Stimulated activated CD4-positive, alpha-beta T cell treated with anti-CD3 and anti-CD28 coated beads, Interleukin-1b, Interleukin-23, amount 100 ng/mL, for 4 hours (primary cell): ENCODE measurements at places on chromosomes 7 and 10.
A peak's percentile ranks its signal among the peaks of the same experiment; 100 is the strongest.

DNA sequence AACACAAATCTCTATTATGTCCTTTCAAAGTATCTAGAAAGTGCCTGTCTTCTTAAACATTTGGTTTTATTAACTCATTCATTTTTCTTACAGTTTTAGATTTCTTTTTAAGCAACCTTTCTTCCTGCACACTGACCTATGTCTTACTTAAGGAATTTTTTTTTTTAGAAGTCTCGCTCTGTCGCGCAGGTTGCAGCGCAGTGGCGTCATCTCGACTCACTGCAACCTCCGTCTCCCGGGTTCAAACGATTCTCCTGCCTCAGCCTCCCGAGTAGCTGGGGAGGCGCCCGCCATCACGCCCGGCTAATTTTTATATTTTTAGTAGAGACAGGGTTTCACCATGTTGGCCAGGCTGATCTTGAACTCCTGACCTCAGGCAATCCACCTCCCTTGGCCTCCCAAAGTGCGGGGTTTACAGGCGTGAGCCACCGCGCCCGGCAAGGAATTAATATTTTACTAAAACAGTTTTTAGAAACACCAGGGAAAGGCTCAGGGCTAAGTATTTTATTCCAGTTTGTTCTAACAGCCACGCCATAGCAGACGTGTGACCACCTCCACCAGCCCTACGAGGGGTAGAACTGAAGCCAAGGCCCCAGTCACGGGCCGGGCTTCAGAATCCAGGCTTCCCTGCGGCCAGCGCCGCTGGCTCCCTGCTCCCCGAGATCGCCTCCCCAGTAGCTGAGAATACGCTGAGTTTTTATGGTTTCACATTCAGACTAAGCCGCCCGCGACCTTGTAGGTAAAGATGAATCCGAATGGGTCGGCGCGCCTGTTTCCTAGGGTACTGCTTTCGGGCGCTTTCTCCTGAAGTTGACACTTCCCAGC lies 941 bp upstream of the LUC7L2 start:
- DNase-seq = no peak

GRCh38 chr7:115840702-115841101 lies 189.9 kb downstream of the TFEC start:
- no peak for DNase-seq

GRCh38 chr10:70694418-70695141 lies 22.3 kb downstream of the ADAMTS14 start:
- DNase-seq = no peak

GRCh38 chr10:116553378-116553980 lies 7.7 kb downstream of the PNLIP start:
- no peak for DNase-seq

GRCh38 chr7:134710854-134711624 lies 64.4 kb downstream of the BPGM start:
- peak; percentile 14 for DNase-seq

- DNase-seq = no peak
Measured at GRCh38 chr10:77308084-77308732, 329.4 kb downstream of the KCNMA1 start.

DNA sequence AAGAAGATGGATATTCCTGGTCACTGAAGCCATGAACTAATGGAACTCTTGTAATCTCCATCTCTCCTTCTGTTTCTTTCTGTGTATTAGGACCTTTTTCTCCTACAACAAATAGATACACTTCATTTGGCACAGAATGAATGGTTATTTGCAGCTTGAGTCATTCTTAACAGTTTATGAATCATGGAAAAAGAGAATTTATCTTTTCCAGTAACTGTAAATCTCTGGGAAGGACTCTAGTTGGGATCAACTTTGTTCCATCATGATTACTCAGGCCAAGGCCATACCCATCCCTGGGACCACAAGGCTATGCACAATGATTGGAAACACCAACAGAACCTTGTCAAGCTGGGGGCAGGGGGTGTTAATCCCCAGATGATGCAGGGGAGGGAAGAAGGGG lies 36.1 kb upstream of the MDFIC start:
- DNase-seq = no peak

DNA sequence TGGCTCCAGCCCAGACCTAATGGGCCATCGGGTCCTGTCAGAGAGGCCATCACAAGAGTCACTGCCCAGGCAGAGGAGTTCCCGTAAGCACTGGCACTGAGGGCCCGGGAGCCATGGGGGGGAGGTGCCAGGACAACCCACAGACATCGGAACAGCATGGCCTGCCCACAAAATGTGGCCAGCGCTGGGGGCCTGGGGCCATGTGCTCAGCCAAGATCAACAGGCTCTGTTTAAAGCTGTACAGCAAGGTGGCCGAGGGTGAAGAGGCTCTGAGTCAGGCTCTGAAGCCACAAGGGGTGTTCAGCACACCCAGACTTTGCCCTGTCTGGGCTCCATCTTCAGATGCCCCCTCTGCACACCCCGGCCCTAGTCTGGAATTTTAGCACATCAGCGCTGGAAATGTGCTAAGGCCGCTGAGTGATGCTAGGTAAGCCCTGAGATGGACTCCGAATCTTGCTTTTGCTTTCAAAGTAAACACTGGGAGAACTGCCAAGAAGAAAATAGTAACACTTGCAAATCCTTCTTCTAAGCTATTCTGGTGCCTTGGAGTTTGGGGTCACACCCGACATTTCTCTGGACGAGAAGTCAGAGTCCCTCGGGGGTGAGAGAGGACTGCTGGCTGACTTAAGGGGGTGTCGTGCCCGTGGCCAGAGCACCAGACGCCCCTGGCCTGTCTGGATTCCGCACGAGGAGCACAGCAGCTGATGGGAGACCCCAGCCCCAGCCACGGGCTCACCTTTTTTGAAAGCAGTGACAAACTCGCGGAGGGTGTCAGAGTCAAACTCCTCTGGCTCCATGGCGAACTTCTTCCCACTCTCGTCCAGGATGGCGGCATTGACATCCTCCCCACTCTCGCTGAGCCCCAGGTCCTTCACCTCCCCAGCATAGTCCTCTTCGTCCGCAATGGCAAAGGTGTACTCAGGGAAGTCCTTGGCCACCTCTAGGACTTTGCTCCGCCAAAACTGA lies 23.6 kb downstream of the PDIA4 start:
- DNase-seq = no peak

DNA sequence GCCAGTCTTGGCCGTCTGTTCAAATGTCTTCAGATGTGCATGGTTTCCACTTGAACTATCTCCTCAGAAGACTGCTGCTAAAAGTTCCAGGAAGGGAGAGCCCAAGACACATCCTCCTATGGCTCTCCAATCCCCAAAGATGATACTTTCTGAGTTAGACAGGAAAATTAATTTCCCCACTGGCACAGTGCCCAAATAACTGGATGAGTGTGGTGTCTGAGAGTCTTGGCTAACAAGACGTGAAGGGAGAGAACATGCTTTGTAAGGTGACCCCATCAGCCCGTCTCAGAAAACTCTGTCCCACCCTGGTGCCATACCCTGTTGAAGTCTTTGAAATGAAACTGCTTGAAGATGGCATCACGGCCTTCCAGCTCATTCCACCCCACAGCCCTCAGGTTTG lies 2.9 kb downstream of the PCBD1 start:
- DNase-seq = no peak

GRCh38 chr10:32982293-32982709 lies 24.3 kb upstream of the ITGB1 start:
- DNase-seq = no peak

DNA sequence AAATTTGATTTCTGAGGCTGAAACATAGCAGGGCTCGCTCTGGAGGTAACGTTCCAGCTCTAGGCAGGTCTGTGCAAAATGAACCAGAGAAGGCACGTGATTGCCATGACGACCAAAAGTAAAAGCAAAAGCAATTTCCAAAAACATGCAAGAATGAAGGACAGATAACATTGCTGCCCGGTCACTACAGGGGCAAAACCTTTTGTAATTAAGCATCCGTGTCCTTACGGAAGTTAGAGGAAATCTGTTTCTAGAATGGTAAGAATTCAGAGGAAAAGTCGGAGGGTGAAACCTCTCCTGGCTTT lies 2.9 kb downstream of the KLF6 start:
- DNase-seq = no peak

DNA sequence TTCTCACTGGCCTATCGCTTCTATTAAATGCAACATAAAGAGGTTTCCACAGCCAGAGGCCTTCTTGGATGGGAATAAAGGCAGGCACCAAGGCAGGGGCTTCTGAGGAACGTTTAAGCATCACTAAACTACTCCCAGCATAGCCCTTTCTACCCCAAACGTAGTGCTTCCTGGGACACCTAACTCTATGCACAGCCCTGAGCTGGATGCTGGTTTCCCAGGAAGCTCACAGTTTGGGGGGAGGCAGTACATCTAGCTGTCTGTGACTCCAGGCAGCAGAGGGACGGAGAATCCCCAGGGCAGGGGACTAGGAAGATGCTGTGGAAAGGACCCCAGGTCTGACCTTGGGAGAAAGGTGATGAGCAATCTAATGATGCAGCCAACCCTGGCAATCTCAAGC lies 192.8 kb upstream of the ZMIZ1 start:
- no peak for DNase-seq

DNA sequence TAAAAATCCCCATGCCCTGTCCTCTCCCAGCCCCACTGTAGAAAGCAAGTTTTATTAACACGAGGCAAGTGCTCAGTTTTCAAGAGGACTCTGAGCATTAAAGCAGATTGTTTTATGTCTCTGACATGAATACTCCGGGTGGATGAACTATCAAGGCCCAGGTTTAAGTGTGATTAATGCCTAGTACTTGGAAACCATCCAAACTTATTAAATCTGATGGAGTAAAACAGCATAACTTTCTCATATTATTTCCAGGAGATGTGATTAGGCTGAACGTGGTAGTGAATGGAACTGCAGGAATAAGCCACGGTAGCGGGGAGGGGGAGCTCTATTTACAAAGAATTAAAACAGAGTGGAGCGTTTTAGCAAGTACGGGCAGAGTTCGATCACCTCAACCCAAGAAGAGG lies 144.2 kb upstream of the RNF32 start:
- DNase-seq = no peak

DNA sequence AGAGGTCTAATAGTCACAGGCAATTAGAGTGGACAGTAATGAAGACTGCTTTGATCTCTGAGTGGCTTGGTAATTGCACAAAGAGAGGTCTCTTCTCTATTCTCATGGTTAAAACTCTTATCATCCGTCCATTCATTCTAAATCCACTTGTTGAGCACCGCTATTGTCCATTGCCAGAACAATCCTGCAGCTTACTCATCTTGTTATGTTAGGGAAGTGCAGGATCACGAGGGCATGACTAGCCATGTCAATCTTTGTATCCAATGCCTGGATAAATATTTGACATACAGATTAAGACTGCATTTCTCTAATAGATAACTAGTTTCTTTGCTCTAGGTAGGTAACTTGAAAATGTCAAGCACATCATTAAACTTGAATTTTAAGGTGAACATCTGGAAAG lies 14.9 kb downstream of the SFTPD start:
- no peak for DNase-seq

- no peak for DNase-seq
Measured at GRCh38 chr7:46449743-46450142, 528.7 kb upstream of the IGFBP3 start.

GRCh38 chr10:78914060-78914378 lies 154.7 kb upstream of the ZMIZ1 start:
- DNase-seq = no peak

- no peak for DNase-seq
Measured at GRCh38 chr7:82204694-82205093, 238.9 kb downstream of the CACNA2D1 start.

- no peak for DNase-seq
Measured at GRCh38 chr7:131961054-131961680, 404.7 kb upstream of the PODXL start.

- no peak for DNase-seq
Measured at GRCh38 chr10:3482200-3482993, 302.6 kb downstream of the KLF6 start.

DNA sequence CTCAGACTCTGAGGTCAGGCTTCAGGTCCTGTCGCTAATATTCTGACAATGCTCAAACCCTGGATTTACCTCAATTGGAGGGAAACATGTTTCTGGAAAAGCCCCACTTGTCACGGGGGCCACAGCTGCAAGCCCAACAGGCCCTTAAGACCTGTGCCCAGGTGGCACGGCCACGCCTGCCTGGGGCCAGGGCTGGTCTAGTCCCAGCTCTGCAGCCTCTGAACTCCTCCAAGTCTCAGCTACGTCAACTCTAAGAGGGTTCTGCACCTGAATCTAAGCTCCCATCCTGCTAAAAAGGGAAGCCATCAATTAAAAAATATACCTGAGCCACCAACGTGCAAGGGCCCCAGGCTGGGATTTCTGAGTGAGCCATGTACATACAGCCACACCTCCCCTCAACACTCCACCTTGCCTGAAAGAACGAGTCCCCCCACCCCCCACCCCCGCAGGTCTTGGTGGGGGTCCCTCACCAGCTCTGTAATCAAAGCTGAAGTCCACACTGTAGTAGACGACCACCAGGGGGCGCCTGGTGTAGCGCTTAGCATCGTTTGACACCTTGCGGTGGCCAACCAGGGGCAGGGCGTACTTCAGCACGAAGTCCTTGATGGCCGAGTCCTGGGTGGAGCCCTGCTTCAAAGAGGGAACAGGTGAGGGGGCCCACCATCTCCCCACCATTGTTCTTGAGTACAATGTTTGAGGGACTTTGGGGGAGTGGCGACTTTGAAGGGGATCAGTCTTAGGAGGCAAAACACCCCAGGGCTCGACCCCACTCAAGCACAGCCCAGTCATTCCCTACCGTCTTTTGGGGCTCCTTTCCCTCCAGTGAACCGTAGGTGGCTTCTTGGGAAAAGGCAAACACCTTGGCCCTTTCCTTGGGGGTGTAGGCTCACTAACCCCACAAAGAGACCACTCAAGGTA lies 22.6 kb downstream of the PDIA4 start:
- peak; percentile 81 for DNase-seq

DNA sequence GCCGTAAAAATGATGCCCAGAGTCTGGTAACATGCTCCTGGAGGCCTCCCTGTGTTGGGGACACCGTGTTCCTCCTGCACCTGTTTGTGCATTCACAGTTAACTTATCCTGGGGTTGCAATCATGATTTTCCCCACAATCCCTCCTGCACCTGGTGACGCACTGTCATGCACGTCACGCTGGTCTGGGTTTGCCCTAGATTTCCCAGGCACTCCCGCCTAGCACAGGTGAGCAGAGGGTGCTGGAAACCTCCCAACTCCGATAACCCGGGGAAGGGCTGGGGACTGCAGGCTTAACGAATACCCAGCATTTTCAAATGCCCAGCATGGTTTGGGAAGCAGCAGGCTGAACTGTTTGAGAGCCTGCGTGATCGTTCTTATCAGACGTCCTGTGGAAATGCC lies 427.1 kb downstream of the TCERG1L start:
- no peak for DNase-seq

GRCh38 chr10:2972810-2973209 lies 94.5 kb upstream of the PFKP start:
- DNase-seq = no peak

- DNase-seq = no peak
Measured at GRCh38 chr7:67470256-67470751, 473.7 kb downstream of the TYW1 start.

DNA sequence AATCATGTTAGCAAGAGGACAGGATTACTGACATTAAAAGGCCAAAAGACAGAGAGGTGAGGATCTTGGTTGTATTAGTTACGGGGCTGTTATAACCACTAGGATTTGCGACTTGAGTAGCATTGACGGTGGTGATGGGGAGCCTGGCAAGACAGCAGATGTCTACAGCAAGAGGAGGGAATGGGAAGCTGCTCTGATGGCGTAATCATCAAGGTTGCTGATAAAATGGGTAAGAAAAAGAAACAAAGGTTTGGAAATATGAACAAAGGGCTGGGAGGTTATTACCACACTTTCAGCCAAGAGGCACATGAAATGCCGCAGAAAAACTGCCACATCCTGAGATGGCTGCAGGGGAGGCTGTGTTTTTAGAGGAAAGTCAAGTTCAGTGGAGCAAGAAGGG lies 33.9 kb downstream of the TMEM229A start:
- DNase-seq = no peak
